NCI-H1436 (cell line): ENCODE measurements at places on chromosomes 2 and 18.

DNA sequence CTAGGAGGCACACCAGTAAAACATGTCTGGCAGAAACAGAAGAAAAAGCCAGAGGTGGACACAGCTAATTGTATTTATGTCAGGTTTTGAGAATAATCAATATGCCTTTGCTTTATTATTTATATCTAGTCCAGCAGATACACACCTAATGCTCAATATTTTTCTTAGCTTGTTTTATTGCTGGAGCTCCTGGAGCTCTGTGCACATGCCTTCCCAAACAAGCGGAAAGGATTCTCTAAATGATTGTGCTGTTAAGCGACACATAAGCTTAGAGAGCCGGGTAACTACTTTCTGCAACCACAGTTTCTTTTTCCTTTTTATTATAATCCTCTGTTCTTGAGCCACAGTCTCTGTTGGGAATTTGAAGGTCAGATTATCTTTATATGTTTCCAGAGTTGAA, 177.3 kb upstream of the ST6GAL2 start:
- no peak for DNase-seq

DNA sequence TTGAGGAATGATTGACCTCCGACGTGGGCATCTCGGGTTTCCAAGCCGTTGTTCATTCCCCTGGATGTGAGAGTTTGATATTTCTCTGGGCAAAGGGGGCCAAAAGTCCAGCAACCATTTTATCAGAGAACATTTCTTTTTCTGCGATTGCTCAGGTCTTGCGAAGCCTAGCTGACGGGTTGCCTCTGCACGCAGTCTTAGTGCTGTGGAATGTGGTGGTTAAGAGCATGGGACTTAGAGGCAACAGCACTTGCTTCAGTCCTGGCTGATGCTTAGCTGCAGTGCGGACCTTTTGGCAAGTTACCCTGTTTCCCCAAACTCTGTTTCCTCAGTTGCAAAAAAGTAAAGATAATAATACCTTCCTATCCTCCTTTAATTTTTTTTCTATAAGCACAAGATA, 45.0 kb downstream of the FAP start:
- no peak for DNase-seq

GRCh38 chr2:1153920-1154319, 203.3 kb downstream of the SNTG2 start:
- no peak for DNase-seq

DNA sequence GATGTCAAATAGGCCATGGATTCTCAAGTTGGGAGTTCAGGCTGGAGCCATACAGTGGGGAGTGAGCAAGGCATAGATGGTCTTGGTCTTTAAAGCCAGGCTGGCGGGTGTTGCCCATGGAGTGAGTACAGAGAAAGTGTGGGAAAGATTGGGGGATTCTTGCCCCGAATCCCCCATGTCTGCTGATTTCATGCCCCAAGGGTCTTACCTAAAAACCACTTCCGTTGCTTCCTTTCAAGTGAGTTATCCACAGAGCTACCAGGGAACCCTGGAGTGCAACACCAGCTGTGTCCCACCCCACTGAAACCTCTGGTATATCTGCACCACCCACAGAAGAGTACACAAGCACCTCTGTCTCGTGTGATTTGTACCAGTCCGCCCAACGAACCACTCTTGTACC, 31.4 kb downstream of the FHOD3 start:
- DNase-seq: no peak

DNA sequence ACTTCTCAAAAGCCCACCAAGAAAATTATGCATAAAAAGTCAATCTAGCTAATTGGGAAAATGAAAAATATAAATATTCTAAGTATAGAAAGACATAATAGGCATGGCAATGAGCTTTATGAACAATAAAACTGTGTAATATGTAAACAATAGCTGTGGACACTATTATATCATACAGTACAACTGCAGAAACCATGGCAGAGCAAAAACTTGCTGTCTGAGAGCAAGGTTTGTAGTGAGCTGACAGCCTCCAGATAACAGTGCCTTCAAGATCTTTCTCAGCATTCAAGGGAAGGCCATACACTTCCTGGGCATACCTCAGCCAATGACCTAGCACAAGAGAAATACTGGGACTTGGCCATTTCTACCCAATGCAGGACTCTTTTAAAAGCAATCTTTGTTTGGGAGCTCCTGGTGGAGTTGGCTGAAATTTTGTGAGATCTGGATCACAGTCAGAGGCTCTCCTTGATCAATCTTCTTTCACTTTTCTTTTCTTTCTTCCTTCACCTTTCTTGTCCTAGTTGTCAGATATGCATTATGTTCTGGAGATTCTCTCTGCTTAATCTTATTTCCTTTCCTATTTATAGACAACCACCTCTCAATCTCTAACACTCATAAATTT, 427.2 kb upstream of the UBE2E3 start:
- DNase-seq: no peak

GRCh38 chr2:112486895-112487294, 4.9 kb downstream of the TTL start:
- no peak for DNase-seq
